ELR (cell line): ENCODE measurements at places on chromosomes 11 and 22.

DNA sequence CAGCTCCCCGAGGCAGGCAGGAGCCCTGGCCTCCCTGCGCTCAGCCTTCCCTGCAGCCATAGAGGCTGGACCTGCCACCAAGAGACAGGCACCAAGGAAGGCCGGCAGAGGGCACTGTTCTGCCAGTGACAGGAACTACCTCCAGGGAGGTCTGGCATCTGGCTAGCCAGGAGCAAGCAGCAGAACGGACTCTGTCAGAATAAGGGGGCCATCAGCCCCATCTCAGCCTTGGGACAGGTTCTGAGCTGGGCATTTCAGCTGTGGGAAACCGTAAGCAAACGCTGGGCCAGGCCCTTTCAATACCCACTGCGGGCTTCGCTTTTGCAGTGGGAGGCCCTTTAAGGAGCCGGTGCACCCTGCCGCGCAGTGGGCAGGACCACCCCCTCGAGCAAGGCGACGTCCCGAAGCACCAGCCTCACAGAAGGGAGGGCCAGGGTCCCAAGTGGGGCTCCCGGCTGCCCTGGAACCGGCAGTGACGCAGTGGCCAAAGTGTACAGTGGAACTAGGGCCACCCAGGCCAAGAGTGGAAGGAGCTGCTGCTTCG lies 18.2 kb downstream of the IFT27 start:
- peak; percentile 75 for DNase-seq

DNA sequence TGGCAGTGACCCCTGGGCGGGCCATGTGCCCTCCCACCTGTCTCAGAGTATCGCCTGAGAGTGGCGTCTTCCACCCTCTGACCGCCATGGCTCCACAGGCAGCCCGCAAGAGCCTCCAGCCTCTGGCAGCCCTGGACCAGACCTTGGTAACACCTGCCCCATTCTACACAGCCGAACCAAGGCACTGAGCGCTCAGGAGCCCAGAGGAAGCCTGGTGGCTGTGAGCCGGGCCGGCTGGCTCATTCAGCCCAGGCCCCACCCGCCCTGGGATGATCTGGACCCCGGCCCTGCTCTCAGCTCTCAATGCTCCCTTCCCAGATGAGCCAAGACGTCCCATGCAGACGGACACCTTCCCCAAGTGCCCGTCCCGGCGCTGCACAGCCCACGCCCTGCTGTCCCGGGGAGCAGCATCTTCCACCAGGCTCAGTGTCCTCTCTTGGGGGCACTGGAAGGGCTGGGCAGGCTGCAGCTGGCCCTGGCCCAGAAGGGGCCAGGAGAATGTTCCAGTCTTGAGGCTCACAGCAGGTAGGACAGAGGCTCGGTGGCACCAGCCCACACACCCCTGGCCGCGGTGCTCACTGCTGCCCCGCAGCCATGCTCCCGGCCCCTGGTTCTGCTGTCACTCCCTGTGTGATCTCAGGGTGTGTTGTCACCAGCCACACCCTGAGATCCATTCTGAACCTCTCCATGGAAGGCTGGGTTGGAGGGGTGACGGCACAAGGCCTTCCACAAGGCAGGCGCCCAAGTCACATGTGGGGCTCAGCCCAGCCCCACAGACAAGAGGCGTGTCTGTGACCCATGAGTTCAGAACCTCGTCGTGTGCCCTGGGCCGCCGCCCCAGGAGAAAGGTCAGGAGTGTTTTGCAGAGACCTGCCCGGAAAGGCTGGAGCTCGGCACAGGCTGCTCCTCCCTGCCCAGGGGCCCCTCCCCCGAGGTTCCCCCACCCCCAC lies 24.2 kb upstream of the PPARA start:
- no peak for DNase-seq

- no peak for DNase-seq
Measured at GRCh38 chr11:109885006-109885405, 208.2 kb upstream of the ZC3H12C start.

DNA sequence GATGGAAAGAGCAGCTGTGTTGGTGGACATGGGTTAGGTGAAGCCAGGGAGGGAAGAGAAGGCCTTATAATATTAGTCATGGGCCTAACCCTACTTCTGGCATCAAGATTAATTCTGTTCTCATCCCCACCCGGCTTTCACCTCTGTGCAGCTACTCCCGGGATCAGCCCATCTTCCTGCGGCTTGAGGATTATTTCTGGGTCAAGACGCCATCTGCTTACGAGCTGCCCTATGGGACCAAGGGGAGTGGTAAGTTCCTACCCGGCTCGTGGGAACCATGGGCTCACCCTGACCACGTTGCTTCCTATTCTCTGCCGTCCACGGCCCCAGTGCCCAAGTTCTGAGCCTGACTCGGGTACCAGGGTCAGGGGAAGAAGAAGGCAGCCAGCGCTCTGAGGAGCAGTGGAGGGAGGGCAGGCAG lies 51.6 kb downstream of the ST3GAL4 start:
- DNase-seq: no peak

- no peak for DNase-seq
Measured at GRCh38 chr11:126588630-126589491, 233.4 kb downstream of the ST3GAL4 start.

DNA sequence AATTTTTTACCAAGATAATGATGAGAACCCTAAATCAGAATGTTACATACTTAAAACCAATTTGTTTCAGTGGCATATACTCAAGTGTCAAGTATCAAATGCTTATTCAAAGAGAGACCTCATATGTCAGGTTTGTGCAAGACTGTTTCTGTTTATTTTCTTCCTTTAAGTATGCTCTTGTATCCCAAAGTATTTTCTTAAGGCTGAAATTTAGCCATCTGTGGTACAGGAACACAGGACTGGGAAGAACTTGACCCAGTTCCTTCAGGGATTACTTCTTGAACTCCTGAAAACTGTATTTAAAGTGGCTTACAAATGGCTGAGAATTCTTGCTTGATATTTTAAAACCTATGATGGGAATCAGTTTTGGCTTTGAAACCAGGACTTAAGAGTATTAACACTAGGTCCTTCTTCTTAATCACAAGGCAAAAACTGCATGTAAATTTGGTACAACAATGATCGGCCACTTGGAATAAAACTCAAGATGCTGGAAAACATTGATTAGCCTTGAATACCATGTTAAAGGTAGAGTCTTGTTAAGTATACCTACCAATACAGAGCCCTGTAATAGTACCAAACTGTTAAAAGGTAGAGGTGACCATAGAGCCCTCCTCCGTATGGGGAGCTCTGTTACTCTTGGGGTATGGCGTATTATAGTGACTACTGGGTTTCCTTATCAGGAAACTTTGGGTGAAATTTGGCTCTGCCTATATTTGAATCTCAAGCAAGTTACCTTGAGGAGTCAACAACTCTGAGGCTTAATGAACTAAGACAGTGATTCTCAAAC lies 95.9 kb downstream of the BLID start:
- no peak for DNase-seq
